NCI-H524 treated with DMSO at 0.1 percent for 48 hours (cell line): ENCODE measurements at places on chromosomes 4 and X.

- no peak for DNase-seq
Observed at GRCh38 chrX:145813081-145813480, 4.5 kb upstream of the SLITRK2 start.

DNA sequence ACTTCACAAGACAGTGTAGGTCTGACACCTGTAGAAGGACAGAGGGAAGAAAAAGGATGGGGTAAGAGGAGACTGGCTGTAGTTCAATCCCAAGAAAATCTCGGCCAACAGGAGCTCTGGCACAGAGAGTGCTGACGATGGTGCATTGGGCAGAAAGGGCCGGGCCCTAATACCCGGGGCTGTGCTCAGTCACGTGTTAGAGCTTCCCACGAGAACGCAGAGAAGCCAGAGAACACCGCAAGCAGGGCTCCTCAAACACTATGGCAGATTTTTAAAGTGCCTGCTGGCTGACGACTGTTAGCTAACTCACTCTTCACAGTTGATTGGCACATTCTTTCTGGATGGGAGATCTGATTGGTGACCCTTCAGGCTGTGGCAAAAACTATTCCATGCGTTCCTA lies 35.5 kb downstream of the EREG start:
- no peak for DNase-seq

GRCh38 chr4:177191586-177191985 lies 118.1 kb upstream of the NEIL3 start:
- no peak for DNase-seq

DNA sequence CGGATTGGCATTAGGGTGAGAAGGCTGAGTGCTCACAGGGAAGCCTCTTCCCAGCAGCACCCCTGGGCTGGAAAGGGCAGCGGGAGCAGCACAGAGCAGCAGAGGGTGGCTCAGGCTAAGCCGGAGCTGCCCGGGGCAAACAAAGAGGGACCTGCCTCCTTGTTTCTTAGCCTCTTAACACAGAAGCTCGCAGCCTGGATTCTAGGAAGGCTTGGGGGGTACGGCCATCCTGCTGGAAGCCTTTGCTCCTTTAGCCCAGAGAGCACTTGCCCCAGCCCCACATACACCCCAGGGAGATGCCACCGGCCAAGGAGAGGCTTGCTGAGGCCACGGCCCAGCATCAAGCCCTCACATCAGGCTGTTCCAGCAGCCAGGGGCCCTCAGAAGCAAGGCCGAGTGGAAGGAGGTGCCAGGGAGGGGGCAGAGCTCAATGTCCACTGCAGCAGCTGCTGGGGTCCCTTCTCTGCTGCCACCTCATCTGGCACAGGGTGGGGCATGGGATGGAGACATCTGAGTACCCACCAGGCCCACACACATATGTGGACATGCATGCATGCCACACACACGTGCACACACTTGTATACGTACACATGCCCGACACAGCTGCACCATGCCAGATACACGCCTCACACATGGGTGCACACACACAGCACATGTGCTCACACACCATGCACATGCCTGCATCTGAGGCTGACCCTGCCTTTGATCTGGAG lies 20.3 kb upstream of the SPON2 start:
- no peak for DNase-seq

DNA sequence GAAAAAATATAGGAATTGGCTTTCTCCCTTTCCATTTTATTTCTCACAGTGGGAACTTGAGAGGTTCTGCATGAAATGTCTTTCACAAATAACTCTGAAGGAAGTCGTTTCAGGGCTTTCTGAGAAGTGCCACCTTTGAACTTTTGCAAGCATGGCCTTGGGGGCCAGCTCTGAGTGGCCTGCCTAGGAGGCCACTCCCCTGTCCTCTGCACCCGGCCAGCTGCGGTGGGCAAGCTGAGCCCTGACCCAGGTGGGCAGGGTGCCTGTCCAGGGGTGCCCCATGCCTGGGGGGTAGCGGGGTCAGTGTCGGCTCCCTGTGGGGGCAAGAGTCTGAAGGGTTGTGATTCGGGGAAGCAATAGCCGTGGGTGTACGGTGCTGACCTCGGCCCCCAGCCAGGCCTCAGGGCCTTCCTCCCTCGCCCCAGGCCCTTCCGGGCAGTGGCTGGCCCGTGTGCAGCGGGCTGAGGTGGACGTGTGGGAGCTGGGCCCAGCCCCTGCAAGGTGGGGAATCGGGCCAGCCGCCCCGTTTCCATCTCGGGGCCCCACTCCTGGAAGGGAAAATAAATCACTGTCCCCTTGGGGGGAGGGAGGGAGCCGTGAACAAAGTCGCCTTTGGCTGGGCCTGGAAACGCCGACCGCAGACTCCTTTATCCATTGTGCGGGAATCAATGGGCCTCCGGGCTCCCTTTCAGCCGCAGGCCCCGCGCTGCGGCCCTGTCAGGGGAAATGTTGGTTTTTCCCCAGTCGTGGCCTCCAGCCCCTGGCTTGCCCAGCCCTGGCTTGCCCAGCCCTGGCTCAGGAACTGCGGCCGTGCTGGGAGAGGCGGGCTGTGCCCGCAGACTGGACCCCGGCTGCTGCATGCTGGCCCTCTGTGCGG lies 3.1 kb downstream of the FGFRL1 start:
- no peak for DNase-seq

DNA sequence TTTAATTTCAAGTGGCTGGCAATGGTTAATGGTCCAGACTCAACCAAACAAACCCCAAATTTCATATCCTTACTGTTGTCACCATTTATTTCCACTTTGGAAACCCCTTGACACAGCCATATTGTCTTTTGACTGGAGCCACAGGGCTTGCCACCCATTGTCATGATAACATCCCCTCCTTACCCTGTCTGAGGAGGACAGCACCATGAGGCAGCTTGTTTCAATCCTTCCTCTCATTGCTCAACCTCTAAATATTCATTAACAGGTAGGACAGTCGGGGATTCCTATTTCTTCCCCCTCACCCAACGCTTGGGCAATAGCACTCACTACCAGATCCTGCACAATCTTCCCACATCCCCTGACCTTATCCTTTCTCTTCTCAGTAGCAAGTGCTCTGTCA lies 92.1 kb downstream of the CEP135 start:
- DNase-seq, result no peak

DNA sequence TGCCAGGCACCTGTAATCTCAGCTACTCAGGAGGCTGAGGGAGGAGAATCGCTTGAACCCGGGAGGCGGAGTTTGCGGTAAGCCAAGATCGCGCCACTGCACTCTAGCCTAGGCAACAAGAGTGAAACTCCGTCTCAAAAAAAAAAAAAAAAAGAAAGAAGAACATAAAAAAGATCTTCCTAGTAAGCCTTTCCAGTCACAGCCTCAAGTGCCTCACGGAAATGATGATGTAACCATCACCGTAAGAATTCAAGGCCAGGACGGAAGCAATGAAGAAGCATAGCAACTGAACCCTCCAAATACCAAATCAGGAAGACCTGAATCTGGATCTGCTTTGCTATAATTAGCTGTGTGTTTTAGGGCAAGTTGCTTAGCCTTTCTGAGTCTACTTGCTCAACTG lies 28.8 kb downstream of the RBM47 start:
- DNase-seq, result no peak

GRCh38 chr4:100103671-100104070 lies 86.6 kb downstream of the DDIT4L start:
- DNase-seq, result no peak

GRCh38 chrX:130594453-130594916 lies 192.7 kb downstream of the RBMX2 start:
- no peak for DNase-seq

GRCh38 chr4:56611501-56611900 lies 69.6 kb downstream of the HOPX start:
- DNase-seq, result no peak

- no peak for DNase-seq
Observed at GRCh38 chrX:151416579-151416978, 19.6 kb downstream of the VMA21 start.

- no peak for DNase-seq
Observed at GRCh38 chr4:147723326-147723725, 8.6 kb upstream of the ARHGAP10 start.

DNA sequence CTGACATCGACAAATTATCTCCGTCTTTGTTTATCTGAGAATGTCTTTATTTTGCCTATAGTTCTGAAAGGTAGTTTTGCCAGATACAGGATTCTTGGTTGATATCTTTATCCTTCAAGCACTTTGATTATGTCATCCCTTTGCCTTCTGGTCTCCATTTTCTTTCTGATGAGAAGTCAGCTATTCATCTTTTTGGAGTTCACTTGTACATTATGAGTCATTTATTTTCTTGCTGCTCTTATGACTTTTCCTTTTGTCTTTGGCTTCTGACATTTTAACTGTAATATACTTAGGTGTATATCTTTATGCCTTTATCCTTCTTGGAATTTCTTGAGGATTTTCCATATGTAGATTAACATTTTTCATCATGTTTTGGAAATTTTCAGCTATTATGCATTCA lies 51.4 kb downstream of the SHROOM4 start:
- DNase-seq, result no peak

GRCh38 chr4:3074846-3075651 lies 568 bp downstream of the HTT start:
- peak; percentile 3 for DNase-seq

DNA sequence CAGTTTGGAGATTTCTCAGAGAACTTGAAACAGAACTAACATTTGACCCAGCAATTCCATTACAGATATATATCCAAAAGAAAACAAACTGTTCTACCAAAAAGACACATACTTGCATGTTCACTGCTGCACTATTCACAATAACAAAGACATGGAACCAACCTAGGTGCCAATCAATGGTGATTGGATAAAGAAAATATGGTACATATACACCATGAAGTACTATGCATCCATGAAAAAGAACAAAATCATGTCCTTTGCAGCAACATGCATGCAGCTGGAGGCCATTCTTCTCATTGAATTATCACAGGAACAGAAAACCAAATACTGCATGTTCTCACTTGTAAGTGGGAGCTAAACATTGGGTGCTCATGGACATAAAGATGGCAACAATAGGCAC lies 47.6 kb upstream of the LNX1 start:
- no peak for DNase-seq

DNA sequence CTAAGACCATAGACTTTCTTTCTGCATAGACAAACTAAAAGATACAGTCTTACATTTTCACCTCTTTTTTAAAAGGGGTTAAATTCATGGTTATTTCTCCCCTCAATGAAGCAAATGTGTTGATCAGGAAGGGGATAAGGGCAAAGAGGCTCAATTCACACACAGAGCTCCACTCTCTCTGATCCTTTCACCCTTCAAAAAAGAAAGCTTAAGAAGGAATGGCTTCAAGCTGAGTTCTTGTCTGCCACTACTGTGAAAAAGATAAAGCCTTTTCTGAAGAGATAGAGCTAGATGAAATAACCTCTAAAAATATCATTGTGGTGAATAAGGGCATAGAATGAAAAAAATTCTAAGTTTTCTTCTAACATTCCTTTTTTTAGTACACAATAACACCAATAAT lies 28.3 kb downstream of the SEPSECS start:
- DNase-seq, result no peak

DNA sequence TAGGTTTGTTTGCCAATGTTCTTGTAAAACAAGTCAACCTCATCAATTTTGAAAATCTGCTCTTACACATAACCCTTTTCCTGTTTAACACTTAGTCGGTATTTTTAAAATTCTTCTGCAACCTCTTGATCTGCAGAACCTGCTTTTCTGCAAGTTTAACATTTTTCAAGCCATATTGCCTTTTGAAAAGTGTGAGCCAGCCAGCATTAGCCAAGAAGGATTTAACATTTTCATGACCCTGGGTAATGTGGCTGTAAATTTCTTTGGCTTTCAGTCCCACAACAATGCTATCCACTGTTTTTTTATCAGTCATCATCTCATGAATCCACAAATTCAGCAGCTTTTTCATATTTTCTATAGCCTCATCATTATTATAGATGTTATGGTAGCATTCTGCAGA lies 956.5 kb downstream of the FAT4 start:
- DNase-seq, result no peak

GRCh38 chr4:37607018-37607417 lies 79.2 kb downstream of the RELL1 start:
- DNase-seq, result no peak

DNA sequence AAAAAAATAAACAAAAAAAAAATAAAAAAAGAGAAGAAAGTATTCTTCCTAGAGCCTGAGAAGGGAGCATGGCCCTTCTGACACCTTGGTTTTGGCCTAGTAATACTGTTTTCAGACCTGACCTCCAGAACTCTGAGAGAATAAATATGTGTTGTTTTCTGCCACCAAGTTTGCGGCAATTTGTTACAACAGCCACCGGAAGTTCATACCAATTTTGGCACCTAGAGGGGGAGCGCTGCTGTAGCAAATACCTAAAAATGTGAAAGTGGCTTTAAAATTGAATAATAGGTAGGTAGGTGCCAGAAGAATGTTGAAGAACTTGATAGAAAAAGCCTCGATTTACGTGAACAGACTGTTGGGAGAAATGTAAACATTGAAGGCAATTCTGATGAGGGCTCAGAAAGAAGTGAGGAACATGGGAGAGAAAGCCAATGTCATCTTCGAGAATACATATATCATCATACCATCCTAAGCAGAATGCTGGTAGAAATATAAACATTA lies 27.5 kb upstream of the SPACA5B start:
- no peak for DNase-seq
